NCI-H1694 treated with DMSO at 0.1 percent for 48 hours (cell line): ENCODE measurements at places on chromosomes 1 and 21.

GRCh38 chr1:66464351-66464750 is 69.6 kb upstream of the SGIP1 start:
- DNase-seq, result no peak

DNA sequence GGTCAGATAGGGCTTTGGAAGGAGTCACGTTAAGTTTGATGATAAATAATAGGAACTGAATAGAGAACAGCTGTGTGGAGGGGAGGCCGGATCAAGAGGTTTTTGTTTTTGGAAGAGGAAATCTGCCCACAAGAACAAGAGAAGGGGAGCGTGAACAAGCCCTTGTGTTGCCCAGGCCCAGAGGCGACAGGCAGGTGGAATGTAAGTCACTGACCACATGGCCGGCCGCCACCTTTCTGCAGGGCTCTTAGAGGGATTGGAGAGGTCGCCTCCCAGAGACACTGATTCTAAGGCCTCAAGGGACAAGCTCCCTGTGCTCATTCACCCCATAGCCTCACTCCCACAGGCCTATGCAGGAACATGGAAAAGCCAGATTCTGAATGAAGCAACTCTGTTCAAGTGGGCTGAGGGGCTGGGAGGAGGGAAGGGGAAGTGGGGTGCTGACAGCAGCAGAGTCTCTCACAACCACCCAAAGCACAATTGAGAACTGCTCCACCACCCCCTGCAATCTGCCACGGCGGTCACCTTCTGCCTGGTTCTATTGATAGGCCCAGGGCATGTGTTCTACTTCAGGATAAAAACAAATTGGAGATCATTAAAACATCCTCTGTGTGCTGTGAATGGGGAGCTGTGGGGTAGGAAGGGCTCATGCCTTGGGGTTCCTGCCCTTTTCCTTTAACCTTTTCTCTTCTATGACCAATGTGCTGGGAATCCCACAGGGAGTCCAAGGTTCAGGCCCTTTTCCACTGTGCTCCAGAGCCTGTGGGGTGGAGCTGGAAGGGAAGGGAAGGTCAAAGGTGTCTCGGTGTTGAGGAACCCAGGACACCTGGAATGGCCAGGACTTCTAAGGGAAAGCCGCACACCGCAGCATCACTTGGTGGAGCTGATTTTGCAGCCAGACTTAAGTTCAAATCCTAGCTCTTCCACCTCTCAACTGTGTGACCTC is 63.3 kb upstream of the PARP1 start:
- DNase-seq, result no peak

DNA sequence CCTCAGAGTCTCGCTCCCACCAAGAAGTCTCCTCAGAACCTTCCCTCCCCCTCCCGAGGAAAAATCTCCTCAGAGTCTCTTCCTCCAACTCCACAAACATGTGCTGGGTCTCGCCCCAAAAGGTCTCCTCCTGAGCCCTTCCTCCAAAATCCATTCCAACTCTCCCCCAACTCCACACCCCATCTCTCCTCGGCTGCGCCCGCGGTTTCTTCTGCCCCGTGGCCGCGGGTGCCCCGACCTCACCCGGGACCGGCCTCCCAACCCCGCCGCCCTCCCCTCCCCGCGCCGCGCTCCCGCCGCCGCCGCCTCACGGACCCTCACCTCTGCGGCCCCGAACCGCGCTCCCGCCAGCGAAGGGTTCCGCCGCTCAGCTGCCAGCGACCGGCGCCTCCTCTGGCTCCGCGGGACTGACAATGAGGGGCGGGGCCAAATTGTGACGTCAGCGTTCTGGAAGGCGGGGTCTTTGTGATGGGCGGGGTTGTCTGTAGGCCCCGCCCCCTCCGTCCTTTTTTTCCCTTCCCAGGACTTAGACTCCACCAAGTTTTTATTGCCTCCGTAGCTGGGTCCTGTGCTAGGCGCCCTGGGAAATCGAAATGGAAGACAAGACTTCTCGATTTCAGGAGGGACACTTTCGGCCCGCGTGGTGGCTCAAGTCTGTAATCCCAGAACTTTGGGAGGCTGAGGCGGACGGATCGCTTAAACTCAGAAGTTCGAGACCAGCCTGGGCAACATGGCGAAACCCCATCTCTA is at the start of gene LUZP1:
TSS of gene LUZP1 (minus strand) at position 412 of the 750 bp plus-strand sequence.
- peak; percentile 43 for DNase-seq

DNA sequence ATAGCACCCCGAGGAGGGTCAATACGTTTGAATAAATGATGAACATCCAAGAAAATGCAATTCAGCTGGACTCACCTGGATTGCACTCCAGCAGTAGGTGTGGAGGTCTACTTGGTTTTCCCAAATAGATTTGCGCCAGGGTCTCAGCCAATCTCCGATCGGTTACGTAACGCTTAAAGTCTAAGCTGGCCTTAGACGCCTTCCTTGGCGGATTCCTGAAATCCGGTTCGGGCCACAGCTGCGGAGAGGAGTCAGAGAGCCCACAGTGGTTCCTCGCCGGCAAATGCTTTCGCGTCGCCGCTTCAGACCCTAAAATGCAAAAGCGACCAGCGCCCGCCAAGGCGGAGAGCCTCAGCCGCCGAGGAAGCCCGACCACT is 322 bp downstream of the TFB2M start:
- no peak for DNase-seq

DNA sequence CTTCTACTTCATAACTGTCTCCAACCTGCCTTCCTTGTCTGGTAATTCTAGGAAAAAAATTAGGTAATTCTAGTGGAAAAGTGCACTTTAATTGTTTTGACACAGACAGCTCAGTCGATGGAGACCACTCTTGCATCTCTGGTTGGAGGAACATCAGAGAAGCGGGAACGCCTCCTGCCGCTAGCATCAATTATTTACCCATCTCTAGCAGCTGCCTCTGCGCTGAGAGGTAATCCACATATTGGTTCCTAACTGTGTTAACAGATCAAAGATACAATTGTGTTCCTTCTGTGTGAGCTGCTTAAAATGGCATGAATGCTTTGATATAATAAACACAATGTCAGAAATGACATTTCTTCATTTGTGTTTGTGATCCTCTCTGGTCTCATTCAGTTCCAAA is 33.3 kb downstream of the C2CD2 start:
- DNase-seq, result no peak

- no peak for DNase-seq
These were observed 231.9 kb downstream of the TNR start for GRCh38 chr1:175511496-175511895.

- no peak for DNase-seq
These were observed 51.2 kb upstream of the SYNC start for GRCh38 chr1:32753532-32754316.

- no peak for DNase-seq
These were observed 728.4 kb upstream of the ADAMTS5 start for GRCh38 chr21:27695246-27695645.

GRCh38 chr1:115166531-115167091 is 77.3 kb upstream of the TSPAN2 start:
- DNase-seq, result no peak

- peak; percentile 17 for DNase-seq
These were observed 1.3 kb upstream of the SLC6A17 start for GRCh38 chr1:110148961-110149360.

- DNase-seq, result no peak
These were observed 68.1 kb upstream of the ARHGEF16 start for GRCh38 chr1:3386205-3387002.

- no peak for DNase-seq
These were observed 11.6 kb upstream of the HIPK1 start for GRCh38 chr1:113917400-113918082.

- no peak for DNase-seq
These were observed 10.6 kb downstream of the CC2D1B start for GRCh38 chr1:52355436-52355835.

DNA sequence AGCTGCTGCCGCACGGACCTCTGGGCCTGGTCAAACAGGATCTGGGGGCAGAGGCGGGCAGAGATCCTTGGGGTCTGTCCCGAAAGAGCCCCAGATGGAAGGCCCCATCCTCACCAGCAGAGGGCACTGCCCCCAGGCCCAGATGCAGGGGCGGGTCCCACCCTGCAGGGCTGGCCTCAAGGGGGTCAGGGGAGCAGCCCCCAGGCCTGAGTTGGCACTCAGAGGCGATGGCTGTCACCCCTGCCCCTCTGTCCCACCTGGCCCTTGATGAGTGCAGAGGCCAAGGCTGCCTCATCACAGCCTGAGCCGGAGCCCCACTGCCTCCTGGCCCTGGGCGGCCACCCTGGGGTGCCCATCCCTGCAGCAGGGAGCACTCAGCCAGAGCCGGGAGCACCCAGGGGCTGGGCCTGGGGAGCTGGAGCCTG is 5.7 kb downstream of the ACAP3 start:
- DNase-seq, result no peak

- no peak for DNase-seq
These were observed 3.3 kb downstream of the WNT3A start for GRCh38 chr1:228009828-228010775.

- no peak for DNase-seq
These were observed 1.0 kb downstream of the SLC35D1 start for GRCh38 chr1:67052741-67053534.

DNA sequence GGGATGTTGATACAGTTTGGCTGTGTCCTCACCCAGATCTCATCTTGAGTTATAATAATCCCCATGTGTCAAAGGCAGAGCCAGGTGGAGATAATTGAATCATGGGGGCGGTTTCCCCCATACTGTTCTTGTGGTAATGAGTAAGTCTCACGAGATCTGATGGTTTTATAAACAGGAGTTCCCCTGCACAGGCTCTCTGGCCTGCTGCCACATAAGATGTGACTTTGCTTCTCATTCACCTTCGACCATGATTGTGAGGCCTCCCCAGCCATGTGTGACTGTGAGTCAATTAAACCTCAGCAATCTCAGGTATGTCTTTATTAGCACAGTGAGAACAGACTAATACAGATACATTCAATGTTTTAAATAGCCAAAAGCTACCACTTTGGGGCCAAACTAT is 41.1 kb downstream of the SLC35F3 start:
- no peak for DNase-seq

DNA sequence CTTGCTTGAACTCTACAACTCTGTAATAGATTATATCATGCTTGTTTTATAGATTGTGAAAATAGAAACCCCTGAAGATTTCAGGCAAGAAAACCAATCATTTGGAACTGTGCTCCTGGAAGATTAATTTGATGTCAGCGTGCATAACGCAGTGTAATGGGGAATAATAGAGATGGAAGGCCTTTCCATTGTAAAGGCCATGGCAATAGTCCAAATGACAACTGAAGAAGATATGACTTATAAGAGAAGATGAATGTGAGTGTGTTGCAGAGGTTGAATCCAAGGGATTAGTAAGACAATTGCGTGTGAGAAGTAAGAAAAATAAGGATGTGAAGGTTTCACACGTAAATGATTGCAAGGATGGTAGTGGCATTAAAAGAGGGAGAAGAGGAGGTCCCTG is 285.0 kb downstream of the DUSP10 start:
- DNase-seq, result no peak
